ENCODE measurements at places on chromosomes 2 and 18.

GRCh38 chr2:102111823-102112222, 30.7 kb upstream of the IL1R1 start:
- DNase-seq, result no peak

- no peak for DNase-seq
These were observed 54.7 kb upstream of the FZD7 start for GRCh38 chr2:201978986-201979385.

GRCh38 chr18:28163201-28163775, 13.6 kb downstream of the CDH2 start:
- no peak for DNase-seq

GRCh38 chr2:204032301-204032700, 95.7 kb downstream of the ICOS start:
- no peak for DNase-seq

DNA sequence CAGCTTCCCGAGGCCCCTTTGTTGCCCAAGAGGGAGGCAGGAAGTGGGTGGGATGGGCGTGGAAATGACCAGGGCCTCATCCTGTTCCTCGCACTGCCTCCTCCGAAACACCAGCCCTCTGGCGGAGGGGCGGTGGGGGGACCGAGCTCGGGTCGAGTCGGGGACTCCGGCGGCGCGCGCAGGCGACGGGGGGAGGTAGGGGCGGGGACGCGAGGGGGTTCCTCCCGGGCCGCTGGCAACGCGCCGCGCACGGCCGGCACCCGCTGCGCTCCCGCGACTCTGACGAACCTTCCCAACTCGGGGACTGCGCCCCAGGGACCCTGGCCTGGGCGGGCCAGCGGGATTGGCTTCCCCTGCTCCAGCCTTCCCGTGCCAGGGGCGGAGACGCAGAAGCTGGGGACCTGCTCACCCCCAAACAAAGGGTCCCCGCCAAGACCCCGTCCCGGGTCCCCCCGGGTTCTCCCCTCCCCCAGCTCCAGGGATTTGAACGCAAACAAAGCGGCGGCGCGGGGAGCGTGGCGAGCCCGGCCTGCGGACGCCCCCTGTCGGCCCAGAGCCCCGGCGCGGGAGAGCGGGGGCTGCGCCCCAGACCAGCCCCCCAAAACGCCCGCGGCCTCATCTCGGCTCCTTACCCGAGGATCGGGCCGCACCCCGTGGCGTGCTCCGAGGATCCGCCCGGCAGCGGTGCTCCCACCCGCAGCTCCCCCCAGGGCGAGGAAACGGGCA, 1.2 kb downstream of the SEMA4C start:
- DNase-seq, result peak; percentile 73

- peak; percentile 52 for DNase-seq
These were observed 79.3 kb upstream of the IGFBP5 start for GRCh38 chr2:216774620-216775019.

GRCh38 chr2:165144315-165144714, 59.5 kb downstream of the SCN3A start:
- no peak for DNase-seq

DNA sequence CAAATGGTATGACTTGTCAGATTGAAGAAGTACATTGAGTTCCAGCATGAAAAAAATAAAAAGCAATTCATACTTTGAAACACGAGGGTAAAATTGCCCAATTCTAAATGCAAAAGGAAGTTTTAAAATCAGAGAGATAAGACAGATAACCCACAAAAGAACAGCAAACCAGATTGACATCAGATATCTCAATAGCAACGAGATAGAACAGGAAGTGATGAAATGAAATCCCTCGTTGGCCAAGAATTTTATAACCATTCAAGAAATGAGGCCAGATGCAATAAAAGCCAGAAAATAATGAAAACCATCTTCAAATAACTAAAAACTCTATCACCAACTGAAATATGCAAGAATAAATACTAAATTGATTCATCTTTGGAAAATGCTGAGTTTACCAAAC, 172.8 kb downstream of the CD226 start:
- no peak for DNase-seq

GRCh38 chr18:79529991-79530390, 134.3 kb downstream of the NFATC1 start:
- DNase-seq, result no peak
